CD4-positive, alpha-beta T cell treated with Interleukin-17A for 1 hour (primary cell): ENCODE measurements at places on chromosomes 4 and X.

GRCh38 chr4:184616633-184617551 is 32.4 kb downstream of the CASP3 start:
- no peak for DNase-seq

DNA sequence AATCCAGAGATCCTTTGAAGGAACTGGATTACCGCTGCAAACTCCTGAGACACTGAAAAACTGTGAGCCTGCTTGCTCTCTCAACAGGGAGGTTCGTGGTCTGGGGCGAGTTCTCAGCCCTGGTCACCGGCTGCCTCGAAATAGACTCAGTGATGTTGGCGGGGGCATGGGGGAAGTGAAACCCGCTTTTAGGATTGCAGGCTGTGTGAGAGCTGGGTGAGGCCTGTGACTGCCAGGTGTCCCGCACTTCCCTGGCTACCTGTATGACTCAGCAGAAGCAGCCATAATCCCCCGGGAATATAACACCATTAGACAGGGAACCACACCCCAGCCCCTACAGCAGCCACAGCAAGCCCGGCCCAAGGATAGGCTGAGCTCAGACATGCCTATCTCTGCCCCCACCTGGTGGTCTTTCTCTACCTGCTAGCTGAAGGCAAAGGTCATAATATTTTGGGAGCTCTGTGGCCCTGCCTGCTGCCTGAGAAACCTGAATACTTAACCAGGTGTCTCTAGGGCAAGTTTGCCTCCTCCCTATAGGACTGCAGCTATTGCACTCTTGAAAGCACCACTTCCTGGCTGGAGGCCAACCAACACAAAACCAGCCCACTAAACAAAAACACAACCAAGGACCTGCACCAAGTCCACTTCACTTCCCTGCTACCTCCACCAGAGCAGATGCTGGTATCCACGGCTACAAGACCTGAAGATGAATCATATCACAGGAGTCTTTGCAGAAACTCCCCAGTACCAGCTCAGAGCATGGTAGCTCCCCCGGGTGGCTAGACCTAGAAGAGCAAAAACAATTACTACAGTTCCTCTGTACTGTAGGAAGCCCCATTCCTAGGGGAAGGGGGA is 202.0 kb downstream of the RRAGB start:
- no peak for DNase-seq

DNA sequence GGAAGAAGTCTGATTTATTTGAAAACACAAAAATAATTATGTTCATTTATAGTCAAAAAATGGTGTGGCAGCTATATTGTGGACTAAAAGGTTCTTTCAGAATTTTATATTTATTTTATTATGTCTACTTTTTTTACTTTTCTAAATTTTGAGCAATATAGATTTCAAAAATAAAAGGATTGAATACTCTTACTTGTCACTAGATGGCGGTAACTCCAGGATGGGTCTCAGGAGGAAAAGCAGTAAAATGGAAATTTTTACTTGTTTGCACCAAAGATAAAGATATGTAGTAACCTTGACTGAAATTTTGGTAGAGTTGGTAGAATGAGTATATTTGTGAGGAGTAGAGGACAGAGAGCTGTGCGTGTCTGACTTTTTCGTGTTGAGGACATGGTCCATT is 14.5 kb upstream of the DACH2 start:
- no peak for DNase-seq

GRCh38 chr4:10081218-10081606 is 35.4 kb downstream of the WDR1 start:
- no peak for DNase-seq

DNA sequence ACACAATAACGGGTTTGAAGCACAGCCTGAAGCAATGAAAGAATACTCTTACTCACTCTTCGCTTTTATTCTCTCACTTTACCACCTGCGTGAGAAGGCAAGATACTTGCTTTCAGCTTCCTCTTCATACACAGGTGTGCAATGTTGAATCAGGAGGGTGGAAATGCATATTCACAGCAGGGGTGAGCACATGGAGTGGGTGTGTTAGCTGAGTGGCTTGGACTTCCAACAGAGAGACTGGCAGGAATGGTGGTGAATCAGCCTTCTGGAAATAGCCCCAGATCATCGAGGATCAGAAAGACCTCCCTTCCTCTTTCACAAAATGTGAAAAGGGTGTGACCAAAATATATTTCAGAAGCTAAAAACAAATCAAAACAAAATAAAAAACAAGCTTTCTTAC is 521.2 kb downstream of the STIM2 start:
- no peak for DNase-seq

DNA sequence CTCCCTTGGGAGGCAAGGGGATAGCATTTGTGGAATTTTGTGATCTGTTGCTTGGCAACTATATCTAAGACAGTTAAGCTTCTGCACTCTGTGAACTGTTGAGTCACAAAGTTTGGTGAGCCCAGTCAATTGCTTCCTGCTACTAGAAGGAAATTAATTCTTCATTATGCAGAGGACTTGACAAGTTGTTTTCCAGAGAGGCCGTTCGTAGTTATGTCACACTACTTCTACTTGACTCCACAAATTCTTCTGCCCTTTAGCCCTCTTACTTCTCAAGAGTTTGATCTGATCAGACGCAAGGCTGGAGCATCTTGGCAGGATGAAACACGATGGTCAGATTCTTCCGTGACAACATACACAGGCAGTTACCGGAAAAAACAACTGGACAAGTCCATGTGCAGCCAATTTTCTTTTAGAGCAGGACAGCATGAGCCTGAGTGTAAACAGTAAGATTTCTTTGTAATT is at the start of gene C4orf51:
Gene C4orf51 (plus strand): TSS at position 156 of the 465 bp plus-strand sequence. CDS start 58 bp downstream, at position 214.
- no peak for DNase-seq

DNA sequence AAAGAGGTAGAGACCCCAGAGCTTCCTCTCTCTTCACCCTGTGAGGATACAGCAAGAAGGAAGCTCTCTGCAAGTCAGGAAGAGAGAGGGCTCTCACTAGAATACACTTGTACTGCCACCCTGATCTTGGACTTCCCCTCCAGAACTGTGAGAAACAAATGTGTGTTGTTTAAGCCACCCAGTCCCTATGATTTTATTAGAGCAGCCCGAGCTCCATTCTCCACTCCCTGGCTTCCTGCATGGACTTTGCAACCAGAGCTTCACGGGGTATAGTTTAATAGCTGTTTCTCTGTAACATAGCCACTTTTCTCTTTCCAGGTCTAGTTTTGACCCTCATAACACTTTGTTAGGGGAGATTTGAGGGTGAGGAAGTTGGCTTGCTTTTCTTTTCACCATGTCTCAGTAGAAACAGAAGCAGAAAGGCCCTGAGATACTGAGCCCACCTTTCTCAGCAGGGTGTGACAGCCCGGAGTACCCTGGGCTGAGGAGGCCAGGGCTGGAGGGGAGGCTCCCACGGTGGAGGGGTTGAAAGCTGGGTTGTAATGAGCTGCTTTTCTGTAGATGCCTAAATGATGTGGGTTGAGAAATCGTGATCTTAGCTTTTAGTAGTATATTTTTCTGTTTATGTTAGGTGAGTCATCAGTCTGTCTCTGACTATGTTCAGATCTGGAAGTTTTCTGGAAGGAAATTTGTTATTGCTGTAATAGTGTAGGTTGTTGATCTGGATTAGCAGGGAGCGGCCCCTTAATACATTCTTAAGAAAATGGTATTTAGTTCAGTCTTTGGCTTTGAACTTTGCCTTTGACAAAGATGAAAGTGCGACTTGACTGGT is 118.6 kb downstream of the PTTG2 start:
- DNase-seq: no peak

- DNase-seq: no peak
These were observed 17.3 kb downstream of the TSC22D3 start for GRCh38 chrX:107758231-107758766.

GRCh38 chr4:177680308-177680707 is 238.1 kb upstream of the AGA start:
- no peak for DNase-seq

- no peak for DNase-seq
These were observed 104.3 kb downstream of the RTL9 start for GRCh38 chrX:110462957-110463356.

DNA sequence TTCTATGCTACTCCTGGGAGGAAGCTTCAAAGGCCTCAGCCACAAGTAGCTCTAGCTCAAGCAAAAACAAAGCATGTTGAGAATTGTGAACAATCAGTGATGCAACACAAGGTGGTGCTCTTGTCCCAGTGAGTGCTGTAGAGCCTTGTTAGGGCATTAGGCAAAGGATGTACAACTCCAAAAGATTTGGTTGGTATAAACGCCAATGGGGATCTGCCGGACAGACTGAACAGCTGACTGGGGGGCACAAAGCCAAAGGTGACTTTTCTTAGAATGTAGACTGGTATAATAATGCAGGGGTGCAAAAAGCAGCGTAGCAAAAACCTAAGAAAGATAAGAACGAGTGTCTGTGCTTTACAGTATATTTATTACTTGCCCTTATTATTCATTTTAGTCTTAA is 62.6 kb upstream of the ALB start:
- no peak for DNase-seq

- DNase-seq: no peak
These were observed 4.7 kb downstream of the TIMM17B start for GRCh38 chrX:48892896-48893295.

GRCh38 chr4:108053251-108053711 is 63.6 kb downstream of the HADH start:
- DNase-seq: no peak

GRCh38 chrX:68695206-68695845 is 47.9 kb downstream of the STARD8 start:
- no peak for DNase-seq

DNA sequence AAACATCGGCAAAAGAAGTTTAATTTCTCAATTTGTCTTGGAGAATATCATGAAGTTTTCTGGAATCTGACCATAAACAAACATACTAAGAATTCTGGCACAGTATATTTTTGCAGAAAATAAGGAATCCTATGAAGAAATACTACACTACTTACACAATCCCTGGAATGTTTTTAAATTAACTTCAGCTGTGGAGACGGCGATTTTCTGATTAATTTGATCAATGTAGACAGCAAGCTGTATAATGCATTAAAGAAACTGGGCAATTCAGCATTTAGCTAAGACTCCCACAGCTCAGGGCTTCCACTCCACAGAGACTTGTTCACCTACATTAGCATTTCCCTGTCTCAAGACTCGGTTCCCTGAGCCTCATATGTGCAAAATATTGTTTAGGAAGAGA is 12.2 kb downstream of the EGFL6 start:
- no peak for DNase-seq

- no peak for DNase-seq
These were observed 82.0 kb upstream of the VCX2 start for GRCh38 chrX:8253096-8253495.

GRCh38 chr4:150369434-150370380 is 212.2 kb upstream of the MAB21L2 start:
- no peak for DNase-seq

DNA sequence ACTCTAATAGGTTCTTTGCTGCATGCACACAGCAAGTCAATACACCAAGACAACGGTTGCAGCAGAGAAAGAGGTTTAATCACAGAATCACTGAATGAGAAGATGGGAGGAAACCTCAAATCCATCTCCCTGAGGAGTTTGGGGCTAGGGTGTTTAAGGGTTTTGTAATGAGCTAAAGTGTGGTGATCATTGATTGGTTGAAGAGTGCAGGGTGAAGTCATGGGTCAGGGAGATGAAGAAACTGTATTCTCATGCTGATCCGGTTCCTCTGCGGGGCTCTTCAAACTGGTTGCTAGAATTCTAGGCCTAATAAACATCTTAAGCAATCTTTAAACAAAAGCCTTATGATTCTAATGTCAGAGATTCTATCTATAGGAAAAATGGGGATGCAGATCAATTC is 432.5 kb upstream of the FAM47C start:
- DNase-seq: no peak

- DNase-seq: no peak
These were observed 97.9 kb downstream of the COX18 start for GRCh38 chr4:72971572-72971971.

- no peak for DNase-seq
These were observed 37.5 kb downstream of the ARHGAP10 start for GRCh38 chr4:147769386-147769785.

GRCh38 chr4:35559559-35560365 is 684.6 kb downstream of the ARAP2 start:
- DNase-seq: no peak
